RWPE1 (cell line): ENCODE measurements at places on chromosomes 4 and X.
A peak's percentile ranks its signal among the peaks of the same experiment; 100 is the strongest.

DNA sequence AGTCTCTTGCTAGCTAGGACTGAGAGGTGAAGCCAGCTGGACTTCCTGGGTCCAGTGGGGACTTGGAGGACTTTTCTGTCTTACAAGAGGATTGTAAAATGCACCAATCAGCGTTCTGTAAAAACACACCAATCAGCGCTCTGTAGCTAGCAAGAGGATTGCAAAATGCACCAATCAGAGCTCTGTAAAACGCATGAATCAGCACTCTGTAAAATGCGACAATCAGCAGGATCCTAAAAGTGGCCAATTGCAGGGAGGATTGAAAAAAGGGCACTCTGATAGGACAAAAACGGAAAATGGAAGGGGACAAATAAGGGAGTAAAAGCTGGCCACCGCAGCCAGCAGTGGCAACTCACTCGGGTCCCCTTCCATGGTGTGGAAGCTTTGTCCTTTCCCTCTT, 65.6 kb upstream of the DUSP21 start:
- DNase-seq: no peak

GRCh38 chrX:29254515-29254914, 667.3 kb downstream of the IL1RAPL1 start:
- no peak for DNase-seq

DNA sequence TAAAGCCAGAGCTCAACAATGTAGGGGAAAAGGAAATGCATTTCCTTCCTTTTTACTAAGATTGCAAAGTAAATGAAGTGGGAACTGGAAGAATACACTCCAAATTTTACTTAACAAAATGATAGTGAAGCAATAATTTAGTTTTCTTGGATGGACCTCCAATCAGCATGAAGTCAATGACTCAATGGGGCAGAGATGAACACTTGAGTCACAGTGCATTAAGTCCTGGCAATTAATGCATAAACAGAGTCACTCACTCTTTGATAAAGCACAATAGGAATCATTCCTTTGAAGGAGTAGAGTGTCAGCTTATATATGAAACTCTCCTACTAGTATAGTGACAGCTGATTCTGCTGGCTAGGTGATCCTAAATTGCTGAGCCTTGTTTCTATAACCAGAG, 66.7 kb upstream of the FRAS1 start:
- DNase-seq: no peak

DNA sequence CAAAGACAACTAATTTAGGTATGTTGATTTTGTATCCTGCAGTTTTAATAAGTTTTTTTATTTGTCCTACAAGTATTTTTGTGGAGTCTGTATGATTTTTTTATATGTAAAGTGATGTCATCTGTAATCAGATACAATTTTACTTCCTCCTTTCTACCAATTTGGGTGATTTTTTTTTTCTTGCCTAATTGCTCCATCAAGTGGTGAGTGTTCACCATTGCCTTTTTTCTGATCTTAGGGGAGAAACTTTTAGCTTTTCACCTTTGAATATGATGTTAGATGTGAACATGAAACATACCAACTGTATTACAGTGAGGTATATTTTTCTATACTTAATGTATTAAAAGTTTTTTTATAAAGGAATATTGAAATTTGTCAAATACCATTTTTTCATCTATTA, 362.3 kb downstream of the PABPC4L start:
- no peak for DNase-seq

GRCh38 chr4:112510291-112511092, 5.5 kb downstream of the NEUROG2 start:
- no peak for DNase-seq

DNA sequence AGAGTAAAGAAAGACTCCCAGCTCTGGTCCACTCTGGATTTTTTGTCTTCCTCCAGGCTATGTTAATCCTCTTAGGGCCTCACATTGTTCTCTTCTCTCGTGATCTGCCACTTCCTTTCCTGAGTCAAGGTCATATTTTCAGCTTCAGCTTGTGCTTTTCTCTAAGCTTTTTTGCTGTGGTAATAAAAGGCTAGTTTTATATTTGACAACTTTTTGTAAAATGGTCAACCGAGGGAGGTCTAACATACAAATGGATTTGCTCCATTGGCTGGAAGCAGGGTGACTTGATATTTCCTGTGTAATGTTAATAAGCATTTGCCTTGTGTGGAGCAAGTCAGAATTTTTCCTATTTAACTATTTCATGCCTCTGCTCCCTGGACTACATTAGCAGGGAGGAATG, 239.7 kb downstream of the RAB28 start:
- no peak for DNase-seq

DNA sequence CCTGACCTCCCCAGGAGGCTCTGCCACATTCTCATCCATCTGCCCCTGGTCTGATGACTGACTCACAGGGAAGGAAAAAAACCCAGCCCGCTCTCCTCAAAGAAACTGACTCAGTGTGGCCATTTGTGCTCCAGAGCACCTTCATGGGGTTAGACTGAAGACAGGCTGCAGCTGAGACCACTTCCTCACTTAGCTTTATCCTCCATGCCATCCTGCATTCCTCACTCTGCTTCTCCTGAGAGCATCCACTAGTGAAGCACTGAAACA, 35.9 kb upstream of the HPSE start:
- DNase-seq: no peak

DNA sequence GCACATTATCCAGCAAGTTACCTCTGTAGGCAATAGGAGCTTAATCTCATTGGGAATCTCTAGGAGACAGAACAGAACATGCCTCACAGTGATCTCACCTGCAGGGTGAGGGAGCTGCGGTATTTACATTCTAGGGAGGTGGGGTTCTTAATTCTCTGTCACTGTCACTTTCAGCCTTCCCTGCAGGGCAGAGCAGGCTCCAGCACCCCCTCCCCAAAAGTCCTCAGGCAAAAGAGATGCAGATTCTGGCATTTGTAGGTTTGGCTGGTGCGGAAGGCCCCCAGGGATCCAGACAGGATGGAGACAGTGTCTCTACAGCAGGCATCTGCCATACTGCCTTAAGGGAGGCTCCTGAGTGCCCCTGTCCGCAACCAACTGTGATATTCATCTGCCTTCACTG, 166.4 kb upstream of the ATP6AP2 start:
- DNase-seq: no peak

GRCh38 chrX:82230013-82230412, 1028.1 kb downstream of the SH3BGRL start:
- no peak for DNase-seq

DNA sequence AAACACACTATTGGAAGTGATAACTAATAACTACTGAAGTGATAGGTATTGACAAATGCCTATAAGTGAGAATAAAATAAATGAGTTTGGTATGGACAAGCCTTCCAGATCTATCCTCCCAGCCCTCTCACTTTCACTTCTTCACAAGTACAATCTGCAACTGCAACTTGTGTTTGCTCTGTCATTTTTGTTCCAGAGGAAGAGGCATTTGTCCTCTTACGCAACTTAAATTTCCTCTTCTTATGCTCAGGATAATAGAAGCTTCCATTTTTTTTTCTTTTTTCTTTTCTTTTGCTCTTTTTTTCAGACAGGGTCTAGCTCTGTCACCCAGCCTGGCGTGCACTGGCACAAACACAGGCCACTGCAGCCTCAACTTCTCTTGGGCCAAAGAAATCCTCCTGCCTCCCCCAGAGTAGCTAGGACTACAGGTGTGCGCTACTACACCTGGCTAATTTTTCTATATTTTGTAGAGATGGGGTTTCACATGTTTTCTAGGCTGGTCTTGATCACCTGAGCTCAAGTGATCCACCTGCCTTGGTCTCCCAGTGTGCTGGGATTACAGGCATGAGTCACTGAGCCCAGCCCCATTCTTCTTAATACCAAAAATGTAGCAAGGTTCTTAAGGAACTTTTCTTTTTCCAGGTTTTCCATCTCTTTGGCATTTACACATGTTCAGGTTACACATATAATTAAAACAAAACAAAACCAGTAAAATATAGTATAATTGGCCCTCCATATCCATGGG, 73.1 kb downstream of the PDGFC start:
- DNase-seq: no peak

- DNase-seq: no peak
Observed at GRCh38 chr4:151426513-151426912, 17.5 kb downstream of the FHIP1A start.

DNA sequence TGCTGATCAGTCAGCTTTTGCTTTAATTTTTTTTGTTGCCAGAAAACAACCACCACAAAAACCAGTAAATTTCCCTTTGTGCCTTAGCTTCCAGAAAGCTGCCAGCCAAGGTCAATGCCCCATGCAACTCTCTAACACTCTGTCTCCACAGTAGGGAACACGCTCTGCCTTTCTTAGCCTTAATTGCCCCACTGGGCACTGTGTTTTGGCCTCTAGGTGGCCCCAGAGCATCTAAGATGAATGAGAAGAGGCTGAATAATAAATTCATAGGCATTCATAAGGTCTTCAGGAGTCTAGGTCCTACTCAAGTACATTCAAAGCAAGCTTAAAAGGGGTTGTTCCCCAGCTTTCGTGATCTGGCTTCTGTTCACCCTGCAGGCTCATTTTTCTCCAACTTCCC, 57.7 kb upstream of the PASD1 start:
- peak; percentile 11 for DNase-seq

GRCh38 chrX:9562851-9563250, 98.0 kb downstream of the TBL1X start:
- DNase-seq: peak; percentile 29

DNA sequence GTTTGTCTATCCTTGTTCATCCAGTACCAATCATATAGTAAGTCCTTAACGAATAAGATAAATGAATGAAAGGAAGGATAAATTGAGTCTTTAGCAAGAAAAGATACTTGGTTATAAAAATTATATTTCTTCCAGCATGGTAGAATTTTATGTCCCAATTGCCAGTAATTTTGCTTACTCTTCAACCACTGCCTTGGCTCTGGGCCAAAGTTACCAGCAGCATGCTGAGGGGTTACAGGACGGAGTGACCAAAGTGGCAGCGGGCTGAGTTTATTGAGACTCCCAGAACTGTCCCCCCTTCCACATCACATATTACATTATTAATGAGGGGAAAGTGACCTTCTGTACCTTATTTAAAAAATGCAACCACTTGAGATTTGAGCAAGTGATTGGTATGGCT, 121.7 kb downstream of the RASGEF1B start:
- no peak for DNase-seq

DNA sequence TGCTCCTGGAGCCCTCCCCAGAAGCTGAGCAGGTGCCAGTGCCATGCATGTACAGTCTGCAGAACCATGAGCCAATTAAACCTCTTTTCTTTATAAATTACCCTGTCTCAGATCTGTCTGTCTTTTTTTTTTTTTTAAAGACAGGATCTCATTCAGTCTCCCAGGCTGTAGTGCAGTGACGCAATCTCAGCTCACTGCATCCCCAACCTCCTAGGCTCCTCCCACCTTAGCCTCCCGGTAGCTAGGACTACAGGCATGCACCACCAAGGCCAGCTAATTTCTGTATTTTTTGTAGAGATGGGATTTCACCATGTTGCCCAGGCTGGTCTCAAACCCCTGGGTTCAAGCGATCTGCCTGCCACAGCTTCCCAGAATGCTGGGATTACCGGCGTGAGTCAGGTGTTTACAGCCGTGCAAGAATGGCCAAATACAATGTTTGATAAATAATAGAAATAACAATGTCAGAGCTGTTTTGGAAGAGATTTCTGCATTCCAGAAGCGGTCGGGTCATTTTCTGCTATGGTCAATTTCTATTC, 68.8 kb downstream of the SLC2A9 start:
- DNase-seq: no peak

GRCh38 chr4:2104556-2105345, 45.6 kb downstream of the NAT8L start:
- no peak for DNase-seq

DNA sequence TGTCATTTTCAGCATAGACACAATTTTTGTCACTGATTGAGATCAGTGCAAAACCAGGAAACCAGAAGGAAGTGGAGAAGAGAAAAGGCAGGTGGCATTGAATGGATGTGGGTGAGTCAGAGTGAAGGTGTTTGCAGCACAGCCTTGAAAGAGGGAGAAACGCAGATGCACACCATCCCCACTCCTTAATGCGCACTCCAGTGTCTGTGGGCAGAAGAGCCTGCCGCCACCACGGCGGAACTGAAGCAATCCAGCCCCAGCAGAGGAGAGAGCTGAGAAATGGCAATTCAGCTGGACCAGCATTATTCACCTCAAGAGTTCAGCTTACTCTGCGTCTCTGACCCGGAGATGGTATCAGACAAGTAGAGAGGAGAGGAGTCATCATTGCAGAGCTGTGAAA, 393.1 kb upstream of the FRG1 start:
- DNase-seq: no peak

DNA sequence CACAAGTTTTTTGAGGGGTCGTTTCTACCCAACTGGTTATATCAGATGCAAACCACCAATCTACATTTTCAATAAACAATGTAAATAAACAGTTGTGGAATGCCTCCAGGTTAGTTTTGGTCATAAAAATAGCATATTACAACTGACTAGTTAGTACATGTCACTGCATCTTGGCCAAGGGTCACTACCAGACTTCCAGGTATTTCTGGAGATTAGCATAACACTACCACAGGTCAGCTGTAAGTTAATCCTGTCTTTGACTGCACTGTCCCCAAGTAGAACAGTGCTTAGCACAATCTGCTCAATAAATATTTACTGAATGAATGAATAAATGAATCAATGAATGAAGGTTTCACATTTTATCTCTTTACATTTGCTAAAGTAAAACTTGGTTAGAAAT, 64.4 kb downstream of the TBC1D19 start:
- no peak for DNase-seq

GRCh38 chr4:104815665-104816064, 321.0 kb upstream of the CXXC4 start:
- DNase-seq: no peak

DNA sequence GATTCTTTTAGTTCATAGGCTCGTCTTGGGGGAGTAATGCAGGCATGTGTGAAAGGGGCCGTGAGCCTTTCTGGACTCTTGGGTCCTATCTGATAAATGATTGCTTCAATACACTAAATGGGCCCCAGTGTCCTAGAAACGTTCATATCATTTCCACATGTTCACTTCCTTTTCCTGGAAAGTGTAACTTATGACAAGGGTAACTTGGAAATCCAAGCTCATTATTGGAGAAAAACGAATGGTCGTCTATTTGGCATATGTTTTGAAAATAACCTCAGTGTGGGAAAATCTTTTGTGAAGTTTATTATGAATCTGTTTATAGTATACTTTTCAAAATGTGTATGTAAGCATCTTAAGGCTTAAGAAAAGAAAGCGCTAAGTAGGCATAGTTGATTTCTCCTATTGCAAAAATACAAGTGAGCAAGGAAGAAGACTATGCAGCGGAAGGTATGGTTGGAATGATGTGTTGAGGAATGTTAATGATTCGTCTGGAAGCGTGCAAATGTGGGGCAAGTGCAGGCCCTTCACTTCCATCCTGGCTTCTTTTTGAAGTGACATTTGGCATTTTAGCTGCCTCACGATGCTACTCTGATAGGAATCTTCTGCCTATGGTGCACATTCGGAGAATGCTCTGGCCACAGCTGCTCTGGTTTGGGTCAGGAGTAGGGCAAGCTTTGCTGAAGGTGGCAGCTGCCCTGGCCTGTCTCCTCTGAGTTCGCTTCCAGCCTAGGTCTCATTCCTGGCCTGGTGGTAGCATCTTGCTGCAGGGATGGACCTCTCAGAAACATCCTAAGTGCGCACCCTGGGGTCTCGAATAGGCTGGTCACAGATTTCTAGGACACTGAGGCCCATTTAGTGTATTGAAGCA, 49.5 kb upstream of the STOX2 start:
- DNase-seq: no peak
